ENCODE measurements at places on chromosomes 6 and 20. TPM values are rescaled to one million over a fixed set of nuclear protein-coding genes. Genes with fewer than 3 reads are reported as not detected.

GRCh38 chr6:15086348-15087158 is 159.3 kb upstream of the JARID2 start:
- no peak for DNase-seq

CDS2 gene
- 62.7 TPM for total RNA-seq

DNA sequence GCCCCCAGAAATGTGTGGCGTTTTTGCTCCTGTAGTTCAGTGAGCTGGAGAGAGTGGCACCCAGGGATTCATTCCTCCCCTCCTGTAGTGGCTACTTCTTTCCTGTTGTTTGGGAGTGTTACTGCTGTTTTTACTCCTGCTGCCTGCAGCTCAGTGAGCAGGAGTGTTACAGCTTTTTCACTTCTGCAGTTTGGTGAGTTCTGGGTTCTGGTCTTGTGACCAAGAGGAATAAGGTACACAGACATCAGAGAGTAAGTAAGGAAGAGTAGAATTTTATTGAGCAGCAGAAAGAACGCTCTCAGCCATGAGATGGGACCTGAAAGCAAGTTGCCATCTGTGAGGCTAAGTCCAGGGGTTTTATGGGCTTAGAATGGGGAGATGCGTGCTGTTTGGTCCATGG is 966.3 kb upstream of the CITED2 start:
- DNase-seq, result no peak

- peak; percentile 81 for DNase-seq
These were observed 2.1 kb upstream of the PERP start for GRCh38 chr6:138109042-138109997.

DNA sequence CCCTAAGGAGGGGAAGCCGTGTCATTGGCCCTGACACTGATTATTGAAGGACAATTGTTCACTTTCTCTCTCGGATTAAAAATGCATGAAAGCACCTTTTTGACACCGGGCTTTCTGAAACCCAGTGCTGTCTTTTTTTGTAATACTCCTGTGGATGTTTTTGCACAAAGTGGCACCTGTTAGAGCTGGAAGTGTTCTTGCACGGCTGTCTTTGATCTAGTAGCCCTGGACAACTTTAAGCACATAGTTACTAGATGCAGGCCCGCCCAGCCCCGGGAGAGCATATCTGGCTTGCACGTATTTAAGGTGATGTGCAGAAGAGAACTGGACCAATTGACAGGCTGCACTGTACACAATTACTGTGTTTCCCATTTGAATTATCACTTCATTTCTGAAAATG is 72.6 kb downstream of the ARID1B start:
- DNase-seq, result no peak

GRCh38 chr6:146408583-146408982 is 135.1 kb upstream of the RAB32 start:
- no peak for DNase-seq

BMP2 gene
- total RNA-seq, result 6.1 TPM

DNA sequence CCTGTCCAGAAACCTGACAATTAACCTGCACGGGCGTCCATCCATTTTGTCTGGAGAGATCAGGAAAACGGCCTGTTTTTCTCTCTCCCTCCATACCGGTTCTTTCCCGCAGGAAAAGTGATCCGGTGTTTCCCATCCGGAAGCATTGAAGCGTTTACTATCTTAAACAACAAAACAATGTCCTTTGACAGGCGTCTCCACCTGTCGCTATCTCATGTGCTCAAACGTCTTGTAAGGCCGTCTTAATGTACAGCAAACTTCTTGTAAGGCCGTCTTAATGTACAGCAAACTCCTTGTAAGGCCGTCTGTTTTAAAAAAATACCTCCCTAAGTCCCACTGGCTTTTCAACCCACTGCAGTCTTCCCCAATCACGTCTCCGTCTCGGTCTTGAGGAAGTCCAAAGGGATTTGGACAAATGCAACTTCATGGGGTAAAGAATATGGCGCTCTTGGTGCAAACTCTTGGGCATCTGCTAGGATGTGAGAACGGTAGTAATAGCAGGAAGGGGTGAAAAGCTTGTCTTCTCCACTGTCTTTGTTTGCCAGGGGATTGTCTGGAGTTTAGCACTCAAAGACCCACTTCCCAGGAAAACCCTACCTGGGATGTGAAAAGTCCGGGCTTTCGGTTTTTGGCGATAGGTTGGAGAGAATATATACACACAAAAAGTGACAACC is 29.9 kb upstream of the TRIM27 start:
- no peak for DNase-seq

DNA sequence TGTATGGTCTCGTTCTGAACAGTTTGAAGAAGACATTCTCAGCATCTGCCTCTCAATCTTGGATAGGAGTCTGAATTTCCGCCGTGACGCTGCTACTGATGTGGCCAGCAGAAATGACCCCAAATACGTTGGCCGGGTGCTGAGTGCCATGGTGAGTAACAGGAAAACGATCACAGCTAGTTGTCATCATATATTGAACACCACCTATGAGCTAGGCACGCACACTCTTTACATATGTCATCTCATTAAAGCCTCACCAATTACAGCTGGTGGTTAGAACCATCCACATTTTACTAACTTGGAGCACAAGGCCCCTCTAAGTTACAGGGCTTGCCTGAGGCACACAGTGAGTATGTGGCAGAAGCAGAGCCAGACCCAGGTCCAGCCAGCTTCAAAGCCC is 17.1 kb downstream of the TGM3 start:
- no peak for DNase-seq

NHSL1 gene
- 18.5 TPM for total RNA-seq

OR2J3 gene
- not detected for total RNA-seq

- no peak for DNase-seq
These were observed 15.4 kb downstream of the SOD2 start for GRCh38 chr6:159677506-159678165.

FOXF2 gene
- 0.58 TPM for total RNA-seq

GRCh38 chr20:17518339-17519052 is 12.7 kb downstream of the BFSP1 start:
- DNase-seq, result peak; percentile 74

DOK5 gene
- total RNA-seq, result 13.6 TPM

STX11 gene
- 7.1 TPM for total RNA-seq
